NCI-H2107 (cell line): ENCODE measurements at places on chromosomes 13 and 19.

DNA sequence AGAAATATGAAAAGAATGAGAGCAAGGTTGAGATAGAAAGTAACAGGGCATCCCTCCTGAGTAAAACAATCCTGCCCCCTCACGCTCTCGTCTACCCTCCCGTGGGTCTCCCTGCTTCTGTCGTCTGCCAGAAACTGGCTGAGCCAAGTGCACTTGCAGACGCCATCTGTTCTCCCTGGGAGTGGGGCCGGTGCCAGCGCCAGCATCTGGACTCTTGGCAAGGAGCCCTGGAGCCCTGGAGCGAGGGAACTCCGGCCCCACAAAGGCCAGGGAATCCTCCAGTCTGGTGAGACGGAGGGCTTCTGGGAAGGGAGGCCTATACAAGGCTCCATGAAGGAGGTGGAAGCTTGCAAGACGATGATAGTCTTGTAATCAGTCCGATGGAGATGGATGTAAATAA is 2.3 kb upstream of the TMEM91 start:
- DNase-seq: peak; percentile 78

DNA sequence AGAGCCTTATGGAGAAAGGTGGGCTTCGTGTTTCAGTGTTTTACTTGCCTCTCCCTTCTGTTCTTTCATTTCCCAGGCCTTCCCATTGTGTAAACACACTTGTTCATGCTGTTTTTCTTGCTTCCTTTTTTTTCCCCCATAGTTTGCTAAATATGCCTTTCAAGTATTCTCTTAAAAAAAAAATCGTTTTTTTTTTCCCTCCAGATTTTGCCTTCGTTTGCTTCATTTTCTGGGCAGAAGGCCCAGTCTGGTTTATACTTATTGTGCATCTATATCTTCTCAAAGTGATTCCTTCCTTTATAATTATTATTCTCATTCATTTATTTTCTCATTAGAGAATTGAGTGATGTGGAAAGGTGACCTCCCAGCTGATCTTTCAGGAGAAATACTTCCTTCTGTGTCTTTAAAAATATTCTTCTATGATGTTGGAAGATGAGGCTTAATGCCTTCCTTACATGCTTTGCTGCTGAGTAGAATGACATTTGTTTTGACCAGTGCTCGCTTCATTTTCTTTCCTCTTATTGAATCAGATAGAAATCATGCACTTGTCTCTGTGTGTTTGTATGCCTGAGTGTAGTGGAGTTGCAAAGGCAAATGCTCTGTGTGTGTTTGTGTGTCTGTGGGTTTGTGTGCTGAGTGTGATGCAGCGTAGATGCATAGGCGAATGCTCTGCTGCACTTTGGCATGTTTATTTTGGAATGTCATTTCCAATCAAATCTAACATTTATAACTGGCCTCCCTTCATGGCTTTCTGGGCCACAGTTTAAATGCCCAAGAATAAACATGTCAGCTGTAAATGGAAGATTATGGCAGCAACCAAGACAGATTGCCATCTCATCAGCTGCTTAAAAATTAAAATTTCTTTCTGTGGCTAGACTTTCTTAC is 591.4 kb downstream of the FGF9 start:
- no peak for DNase-seq

DNA sequence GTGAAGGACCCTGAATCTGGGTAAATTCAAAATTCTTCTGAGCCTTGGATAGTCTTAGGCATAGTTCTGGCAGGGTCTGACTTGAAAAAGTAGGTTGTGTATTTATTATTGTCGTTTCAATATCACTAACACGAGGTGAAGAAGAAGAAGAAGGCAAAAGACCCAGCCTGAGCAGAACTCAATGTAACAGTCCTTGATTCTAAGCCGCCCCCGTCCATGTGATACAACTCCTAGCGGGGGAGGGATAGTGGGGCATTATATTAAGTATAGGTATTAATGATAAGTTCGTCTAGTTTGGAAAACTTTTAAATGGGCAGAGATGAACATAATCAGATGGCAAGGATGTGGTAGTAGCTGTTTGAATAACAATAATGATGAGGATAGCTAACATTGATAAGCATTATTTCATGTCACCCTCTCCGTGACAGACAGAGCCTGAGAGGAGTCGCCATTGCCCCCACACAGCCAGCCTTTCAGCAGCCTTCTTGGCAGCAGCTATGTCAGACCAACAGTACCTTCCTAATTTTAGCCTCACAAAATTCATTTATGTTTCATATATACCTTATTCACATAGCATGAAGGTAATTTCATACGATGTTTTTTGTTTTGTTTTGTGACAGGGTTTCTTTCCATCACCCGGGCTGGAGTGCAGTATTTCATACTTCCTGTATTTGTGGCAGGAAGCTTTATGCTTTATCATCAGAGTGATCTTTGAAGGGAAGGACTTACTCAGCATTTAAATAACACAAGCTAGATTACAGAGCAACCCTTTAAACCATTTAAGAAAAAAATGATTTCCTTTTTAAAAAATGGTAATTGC is 64.4 kb upstream of the NPAS1 start:
- no peak for DNase-seq

DNA sequence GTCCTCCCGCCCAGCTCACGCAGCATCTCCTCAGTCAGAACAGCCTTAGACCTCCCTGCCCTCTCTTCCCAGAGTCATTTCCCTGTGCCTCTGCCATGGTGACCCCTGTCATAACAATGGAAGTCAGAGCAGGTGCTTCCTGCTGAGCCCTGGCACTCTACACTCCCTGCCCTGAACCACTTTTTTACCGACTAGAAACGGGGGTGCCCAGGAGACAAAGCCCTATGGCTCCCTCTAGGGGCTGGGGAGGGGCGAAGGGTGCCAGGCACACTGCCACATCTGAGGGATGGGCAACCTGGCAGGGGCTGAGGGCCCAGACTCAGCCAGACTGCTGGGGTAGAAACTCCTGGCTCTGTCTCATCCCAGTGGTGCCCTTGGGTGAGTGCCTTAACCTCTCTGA is 16.4 kb downstream of the ZNF574 start:
- DNase-seq: peak; percentile 49

- no peak for DNase-seq
Measured at GRCh38 chr13:21318891-21319532, 140.1 kb downstream of the ZDHHC20 start.

GRCh38 chr19:11496391-11497163 is 9.1 kb downstream of the ZNF653 start:
- peak; percentile 17 for DNase-seq

DNA sequence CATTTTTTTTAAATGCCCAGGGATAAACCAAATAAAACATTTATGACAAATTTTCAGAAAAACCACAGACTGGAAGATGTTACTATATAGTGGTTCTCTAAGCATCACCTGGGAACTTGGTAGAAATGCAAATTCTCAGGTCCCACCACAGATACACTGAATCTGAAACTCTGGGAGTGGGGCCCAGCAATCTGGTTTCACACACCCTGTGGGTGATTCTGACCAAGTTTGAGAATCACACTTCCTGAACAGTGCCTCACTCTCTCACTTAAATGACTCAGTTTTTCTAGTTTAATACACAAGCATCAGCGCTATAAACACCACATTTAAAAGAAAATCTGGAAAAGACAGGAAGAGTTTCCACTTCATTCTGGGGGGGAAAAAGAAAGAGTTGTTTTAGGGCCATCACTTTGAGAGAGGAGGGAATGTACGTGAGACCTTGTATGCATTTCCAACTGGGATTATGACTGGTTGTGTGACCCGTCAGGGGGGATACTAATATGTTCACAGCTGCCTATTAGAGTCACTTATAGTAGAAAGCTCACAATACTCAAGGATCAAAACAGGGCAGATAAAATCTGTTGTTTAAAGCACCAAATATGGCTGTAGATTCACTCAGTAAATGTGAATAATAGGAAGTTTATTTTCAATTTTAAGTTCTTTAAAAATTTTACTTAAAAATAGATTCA is 567.7 kb downstream of the GPC6 start:
- no peak for DNase-seq

GRCh38 chr13:72005455-72005854 is 138.5 kb upstream of the DACH1 start:
- no peak for DNase-seq

- DNase-seq: no peak
Measured at GRCh38 chr13:96817336-96817941, 176.8 kb downstream of the OXGR1 start.

GRCh38 chr19:15108145-15108844 is 1.1 kb downstream of the SYDE1 start:
- DNase-seq: no peak

DNA sequence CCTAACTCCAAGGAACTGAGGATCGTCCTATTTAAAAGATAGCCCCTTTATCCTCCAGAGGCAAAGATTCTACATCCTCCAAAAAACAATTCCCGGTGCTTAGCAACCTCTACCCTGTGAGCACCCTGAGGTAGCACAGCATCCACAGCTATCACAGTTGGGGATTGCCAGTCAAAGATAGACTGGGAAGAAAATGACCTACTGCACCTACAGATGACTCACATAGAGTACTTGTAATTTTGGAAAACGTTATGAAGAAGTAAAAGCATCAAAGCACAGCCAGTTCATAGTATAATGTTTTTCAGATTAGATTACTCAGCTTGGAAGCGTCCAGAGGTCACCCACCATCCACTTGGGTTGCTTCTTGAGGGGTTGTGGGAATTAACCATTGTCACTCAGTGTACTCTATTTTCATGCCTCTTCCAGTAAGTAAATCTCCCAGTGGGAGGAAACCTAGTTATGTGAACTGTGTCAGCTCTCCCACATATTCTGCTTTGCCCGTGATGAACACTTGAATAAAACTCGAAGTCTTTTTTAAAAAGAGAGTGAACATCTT is 8.9 kb upstream of the FAM124A start:
- DNase-seq: no peak

- peak; percentile 59 for DNase-seq
Measured at GRCh38 chr19:19531951-19532805, 3.5 kb downstream of the YJEFN3 start.

DNA sequence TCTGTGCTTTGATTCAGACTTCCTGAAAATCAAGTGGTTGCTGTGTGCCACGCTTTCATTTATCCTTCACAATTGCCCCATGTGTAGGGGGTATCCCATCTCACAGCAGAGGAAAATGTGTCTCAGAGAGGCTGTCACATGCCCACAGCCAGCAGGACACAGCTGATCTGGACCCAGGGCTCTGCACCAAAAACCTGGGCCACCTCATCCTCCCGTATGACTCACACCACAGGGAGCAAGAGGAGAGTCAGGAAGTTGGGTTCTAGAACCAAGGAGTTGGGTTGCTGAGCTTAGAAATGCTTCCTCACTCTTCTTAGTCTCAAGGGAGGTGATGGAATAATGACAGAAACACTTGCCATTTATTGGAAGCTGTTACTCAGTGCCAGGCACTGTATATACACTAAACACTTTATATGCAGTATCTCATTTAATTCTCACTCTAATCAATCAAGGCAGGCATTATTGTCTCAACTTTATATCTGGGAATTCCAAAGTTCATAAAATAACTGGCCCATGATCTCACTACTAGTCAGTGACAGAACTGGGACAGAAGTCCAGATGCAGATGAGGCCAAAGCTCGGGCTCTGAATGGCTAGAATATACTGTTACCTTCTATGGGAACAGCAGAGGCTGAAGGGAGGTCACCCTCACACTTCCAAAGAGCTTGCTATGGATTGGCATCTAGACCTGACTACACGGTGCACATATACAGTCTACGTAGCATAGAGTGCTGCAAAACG is 47.7 kb upstream of the ATP12A start:
- no peak for DNase-seq

- DNase-seq: peak; percentile 11
Measured at GRCh38 chr19:34926685-34927375, at the start of gene ZNF30. Gene ZNF30 (plus strand): TSS chr19:34926903. CDS start chr19:34929948, 3,045 bp downstream.

DNA sequence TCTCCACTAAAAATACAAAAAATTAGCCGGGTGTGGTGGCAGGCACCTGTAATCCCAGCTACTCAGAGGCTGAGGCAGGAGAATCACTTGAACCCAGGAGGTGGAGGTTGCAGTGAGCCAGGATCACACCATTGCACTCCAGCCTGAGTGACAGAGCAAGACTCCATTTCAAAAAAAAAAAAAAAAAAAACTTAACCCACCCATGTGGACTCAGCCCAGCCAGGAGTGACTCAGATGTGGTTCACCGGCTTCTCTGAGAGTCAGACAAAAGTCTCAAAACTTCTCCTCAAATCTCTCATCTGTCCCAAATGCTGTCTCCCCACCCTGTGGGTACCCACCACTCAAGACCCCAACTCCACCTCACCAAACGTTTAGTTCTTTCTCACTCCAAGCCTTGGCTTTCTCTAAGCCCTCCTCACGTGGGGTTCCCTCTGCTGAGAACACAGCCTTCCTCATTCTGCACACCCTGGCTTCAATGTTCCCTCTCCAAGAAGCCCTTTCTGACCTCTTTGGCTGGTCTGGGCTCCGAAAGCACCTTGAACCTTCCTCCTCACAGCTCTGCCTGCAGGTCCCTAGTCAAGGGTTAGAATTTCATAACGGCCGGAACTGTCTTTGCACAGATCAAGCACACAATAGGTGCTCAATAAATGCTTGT is 11.1 kb upstream of the RAB3A start:
- no peak for DNase-seq

DNA sequence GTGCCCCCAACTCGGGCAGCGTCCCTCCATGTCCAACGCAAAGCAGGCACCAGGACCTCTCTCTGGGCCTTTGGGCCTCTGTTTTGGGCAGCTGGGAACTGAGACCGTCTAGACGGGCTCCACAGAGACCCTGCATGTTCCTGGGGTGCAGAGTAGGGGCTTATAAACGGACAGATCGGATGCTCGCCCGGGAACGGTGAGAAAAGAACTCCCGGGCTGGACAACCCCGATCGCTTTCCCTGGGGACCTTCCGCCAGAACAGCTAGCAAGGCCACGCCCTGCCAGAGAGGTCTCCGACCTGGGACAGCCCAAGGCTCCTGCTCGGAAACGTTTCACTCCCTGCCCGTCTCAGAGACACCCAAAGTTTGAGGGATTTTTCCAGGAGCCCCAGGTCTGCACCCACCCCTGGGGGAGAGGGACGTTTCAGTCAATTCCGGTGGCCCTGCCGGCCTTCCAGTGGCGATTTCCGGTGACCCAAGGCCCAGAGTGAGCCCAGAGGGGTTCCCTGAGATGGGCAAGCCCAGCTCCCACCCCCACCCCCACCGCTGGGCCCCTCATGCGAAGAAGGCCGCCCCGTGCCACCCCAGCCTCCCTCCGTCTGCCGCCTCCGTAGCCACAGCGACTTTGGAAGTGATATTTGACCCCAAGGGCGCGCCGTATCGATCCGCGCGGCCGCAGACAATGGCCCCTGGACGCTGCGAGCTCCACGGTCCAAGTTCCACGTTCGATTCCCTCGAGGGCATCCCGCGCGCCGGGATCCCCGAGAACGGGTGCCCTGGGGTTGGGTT is 1.7 kb downstream of the NR2F6 start:
- DNase-seq: no peak

- no peak for DNase-seq
Measured at GRCh38 chr19:33621811-33622504, at the start of gene CHST8. Gene CHST8 (plus strand): TSS chr19:33621953. CDS start chr19:33689262, 67,309 bp downstream.

DNA sequence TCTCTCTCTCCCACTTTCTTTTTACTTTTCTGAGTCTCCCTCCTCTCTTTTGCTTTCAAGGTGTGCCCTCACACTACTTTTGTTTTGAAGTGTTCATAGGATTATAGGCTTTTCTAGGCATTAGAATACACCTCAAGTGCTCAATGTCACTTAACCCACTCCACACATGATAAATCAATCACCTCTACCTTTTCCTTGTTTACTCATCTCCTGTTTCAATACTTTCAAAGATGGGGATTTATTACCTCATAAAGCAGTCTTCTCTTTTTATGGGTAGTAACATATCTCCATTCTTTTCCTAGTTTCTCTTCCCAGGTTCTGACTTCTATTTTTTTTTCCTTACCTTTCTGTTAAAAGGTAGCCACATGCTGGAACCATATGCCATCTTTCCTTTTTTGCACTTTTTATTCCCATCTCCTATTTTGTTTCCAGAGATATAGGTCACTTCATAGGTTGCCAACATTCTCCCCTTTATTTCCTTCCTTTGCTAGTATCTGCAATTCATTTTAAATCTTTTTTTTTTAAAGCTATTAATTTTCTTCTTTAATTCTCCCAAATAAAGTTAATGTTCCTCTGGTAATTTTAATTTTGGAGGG is 137.6 kb upstream of the SLC10A2 start:
- DNase-seq: no peak
